ENCODE measurements at places on chromosomes 5 and 9. TPM values are rescaled to one million over a fixed set of nuclear protein-coding genes. Genes with fewer than 3 reads are reported as not detected.

The IL6ST gene
- 10.3 TPM for polyA plus RNA-seq

The TAS2R1 gene
- polyA plus RNA-seq, result not detected

The CIZ1 gene
- 77.5 TPM for polyA plus RNA-seq

The SARDH gene
- polyA plus RNA-seq, result not detected

The CCDC183 gene
- polyA plus RNA-seq, result 4.0 TPM

The SOHLH1 gene
- not detected for polyA plus RNA-seq

The PCDHB14 gene
- not detected for polyA plus RNA-seq

The SPATA31E1 gene
- not detected for polyA plus RNA-seq

The MROH2B gene
- not detected for polyA plus RNA-seq

The PTGES gene
- 0.07 TPM for polyA plus RNA-seq

The CSF1R gene
- polyA plus RNA-seq, result 2.5 TPM

GRCh38 chr5:134430001-134430569 lies 18.4 kb upstream of the CDKN2AIPNL start:
- no peak overlapping the region for H3K4me3 ChIP-seq
- no peaks in the 10 kb centered on the region for H3K4me1 ChIP-seq
- no peak for DNase-seq
- no peaks in the 10 kb centered on the region for H3K27me3 ChIP-seq

DNA sequence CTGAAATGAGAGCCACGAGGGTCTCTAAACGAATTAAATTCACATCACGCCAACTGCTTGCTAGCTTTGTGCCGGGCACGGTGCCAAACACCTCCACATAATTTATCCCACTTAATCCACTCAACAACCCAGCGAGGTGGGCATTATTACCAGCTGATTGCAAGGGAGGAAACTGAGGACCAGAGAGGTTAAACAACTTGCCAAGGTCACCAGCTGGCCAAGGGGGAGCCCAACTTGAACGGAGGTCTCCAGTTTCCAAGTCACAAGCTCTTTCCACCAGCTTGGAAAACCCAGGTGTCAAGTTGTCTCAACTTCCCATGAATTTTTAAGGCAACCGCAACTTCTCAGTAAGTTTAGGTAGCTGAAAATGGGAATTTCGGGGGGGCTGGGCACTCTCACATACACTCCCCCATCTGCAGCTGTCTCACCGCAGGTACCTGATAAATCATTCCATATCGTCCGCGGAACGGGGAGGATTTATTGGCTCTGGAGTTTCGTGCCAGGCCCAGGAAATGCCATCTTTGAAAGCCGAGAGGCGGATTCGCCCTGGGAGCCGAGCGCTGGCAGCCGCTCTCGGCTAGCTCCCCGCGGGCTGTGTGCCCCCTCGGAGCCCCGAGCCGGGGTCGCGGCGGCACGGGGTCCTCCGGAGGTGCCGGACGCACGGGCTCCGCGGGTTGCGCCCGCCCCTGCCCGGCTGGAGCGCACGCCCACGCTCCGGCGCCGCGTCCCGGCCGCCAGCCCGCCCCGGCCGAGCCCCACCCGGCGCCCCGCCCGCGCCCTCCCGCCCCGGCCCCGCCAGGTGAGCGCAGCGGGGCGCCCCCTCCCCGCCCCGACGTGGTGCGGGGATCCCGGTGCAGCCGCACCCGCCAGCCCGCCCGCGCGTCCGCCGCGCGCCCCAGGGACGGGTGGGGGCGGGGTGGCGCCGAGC lies 617 bp downstream of the PTPN3 start:
- no peak for DNase-seq
- no peak overlapping the region for H3K4me3 ChIP-seq
- no peak overlapping the region for H3K27ac ChIP-seq

GRCh38 chr5:153257381-153257780 lies 233.1 kb upstream of the GRIA1 start:
- H3K27me3 ChIP-seq, result no peaks in the 10 kb centered on the region
- H3K4me3 ChIP-seq, result no peak overlapping the region
- H3K27ac ChIP-seq, result no peak overlapping the region
- H3K4me1 ChIP-seq, result no peaks in the 10 kb centered on the region
- H3K36me3 ChIP-seq, result no peaks in the 10 kb centered on the region

GRCh38 chr9:12935714-12936113 lies 160.9 kb downstream of the LURAP1L start:
- no peaks in the 10 kb centered on the region for H3K27me3 ChIP-seq
- no peaks in the 10 kb centered on the region for H3K36me3 ChIP-seq
- no peak overlapping the region for H3K27ac ChIP-seq
- H3K4me1 ChIP-seq, result no peaks in the 10 kb centered on the region

DNA sequence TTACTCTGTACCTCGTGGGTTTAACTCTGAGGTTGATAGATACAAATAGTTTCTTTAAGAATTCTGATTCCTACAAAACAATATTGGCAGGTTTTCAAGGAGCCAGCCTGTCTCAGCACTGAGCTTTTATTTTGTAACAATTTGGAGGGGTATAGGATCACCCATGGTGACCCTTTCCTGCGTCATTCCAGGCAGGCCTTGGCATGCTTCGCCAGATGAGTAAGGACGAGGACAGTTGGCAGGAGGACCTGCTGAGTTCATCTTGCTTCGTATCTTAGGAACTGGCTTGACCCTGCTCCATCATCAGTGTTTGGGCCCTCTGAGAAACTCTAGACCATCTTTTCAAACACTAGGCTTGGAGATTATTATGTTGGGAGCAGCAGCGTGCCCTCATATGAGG lies 17.9 kb downstream of the ZNF462 start:
- no peaks in the 10 kb centered on the region for H3K4me1 ChIP-seq
- no peak overlapping the region for H3K27ac ChIP-seq
- no peak overlapping the region for H3K4me3 ChIP-seq
- no peaks in the 10 kb centered on the region for H3K27me3 ChIP-seq
- H3K36me3 ChIP-seq, result no peaks in the 10 kb centered on the region

GRCh38 chr5:420632-421286 lies 22.2 kb upstream of the EXOC3 start:
- DNase-seq, result no peak
- peaks cover 12% of the 10 kb centered on the region for H3K4me1 ChIP-seq

DNA sequence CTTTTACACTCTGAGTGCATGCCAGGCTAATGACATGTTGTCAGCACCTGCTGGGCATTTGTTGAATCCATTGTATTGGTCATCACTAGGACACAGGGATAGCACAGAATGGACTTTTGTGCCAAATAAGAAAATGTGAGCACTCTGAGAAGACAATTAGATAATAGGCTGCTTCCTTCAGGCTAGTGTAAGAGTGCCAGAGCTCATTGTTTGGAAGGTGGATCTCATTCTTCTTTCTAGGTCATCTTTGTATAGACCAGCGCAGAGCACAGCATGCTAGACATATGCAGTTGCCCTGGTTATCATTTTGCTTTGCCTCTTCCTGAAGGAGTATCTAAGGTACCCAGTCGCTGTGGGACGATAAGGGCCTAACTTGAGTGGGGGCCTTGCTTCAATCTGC lies 493.4 kb upstream of the COX7C start:
- H3K4me3 ChIP-seq, result no peak overlapping the region

- no peaks in the 10 kb centered on the region for H3K27me3 ChIP-seq
- no peak for DNase-seq
- H3K27ac ChIP-seq, result peak overlapping the region; percentile 23
- no peaks in the 10 kb centered on the region for H3K36me3 ChIP-seq
Observed at GRCh38 chr9:5510989-5511388, 658 bp downstream of the PDCD1LG2 start.

DNA sequence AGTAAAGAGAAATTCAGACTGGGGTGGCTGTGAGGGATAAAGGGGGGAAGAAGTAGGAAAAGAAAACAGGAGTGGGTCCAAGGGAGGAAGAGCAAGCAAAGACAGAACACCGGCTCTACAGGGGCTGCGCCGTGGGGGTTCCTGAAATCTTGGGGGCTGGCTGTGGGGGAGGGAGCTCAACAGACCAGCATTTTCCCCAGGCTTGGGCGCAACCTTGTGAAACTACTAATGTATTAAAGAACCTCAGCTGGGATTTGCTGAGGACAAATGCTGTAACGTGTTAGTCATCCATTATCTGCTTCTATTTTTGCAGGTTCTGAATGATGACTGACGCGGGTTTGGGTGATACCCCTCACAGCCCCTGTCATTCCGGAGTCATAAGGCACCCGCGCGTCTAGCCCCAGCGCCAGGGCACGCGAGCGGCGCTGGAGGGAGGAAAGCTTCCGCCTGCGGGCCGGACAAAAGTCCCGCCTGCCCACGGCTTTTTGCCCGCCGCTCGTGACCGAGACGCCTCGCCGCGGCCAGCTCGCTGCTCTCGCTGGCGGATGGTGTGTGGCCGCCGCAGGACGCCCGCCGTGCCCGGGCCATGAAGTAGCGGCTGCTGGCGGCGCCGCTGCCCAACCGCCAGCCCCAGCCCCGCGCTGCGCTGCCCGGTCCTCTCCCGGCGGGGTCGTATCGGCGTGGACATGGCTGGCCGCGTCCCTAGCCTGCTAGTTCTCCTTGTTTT lies 110.6 kb downstream of the PAM start:
- peaks cover 24% of the 10 kb centered on the region for H3K27me3 ChIP-seq
- peak; percentile 42 for DNase-seq
- peak overlapping the region; percentile 62 for H3K4me3 ChIP-seq
- H3K36me3 ChIP-seq, result no peaks in the 10 kb centered on the region

- DNase-seq, result no peak
- H3K4me1 ChIP-seq, result peaks cover 22% of the 10 kb centered on the region
Observed at GRCh38 chr5:57445705-57446037, 36.9 kb downstream of the ACTBL2 start.

DNA sequence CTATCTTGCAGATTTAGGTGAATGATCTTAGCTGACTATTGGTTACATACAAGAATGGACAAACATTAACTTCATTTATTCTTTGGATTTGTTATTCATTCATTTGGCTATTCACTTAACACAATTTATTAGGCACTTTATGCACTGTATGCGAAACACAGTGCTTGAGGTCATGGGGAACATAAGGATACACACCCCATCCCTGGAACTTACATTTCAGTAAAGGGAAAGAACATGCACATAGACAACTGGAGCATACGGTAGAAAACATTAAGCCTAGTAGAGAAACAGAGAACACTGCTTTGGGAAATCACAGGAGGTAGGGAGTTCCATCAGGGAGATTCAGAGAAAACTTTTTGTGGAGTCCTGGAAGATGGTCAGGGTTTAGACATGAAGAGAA lies 22.2 kb downstream of the LIX1 start:
- no peak overlapping the region for H3K27ac ChIP-seq
- H3K4me3 ChIP-seq, result no peak overlapping the region
- DNase-seq, result no peak
- peaks cover 11% of the 10 kb centered on the region for H3K36me3 ChIP-seq

GRCh38 chr5:125695996-125696655 lies 727.1 kb upstream of the GRAMD2B start:
- no peak overlapping the region for H3K4me3 ChIP-seq
- DNase-seq, result no peak
- H3K36me3 ChIP-seq, result no peaks in the 10 kb centered on the region
- no peak overlapping the region for H3K27ac ChIP-seq
- H3K27me3 ChIP-seq, result no peaks in the 10 kb centered on the region

DNA sequence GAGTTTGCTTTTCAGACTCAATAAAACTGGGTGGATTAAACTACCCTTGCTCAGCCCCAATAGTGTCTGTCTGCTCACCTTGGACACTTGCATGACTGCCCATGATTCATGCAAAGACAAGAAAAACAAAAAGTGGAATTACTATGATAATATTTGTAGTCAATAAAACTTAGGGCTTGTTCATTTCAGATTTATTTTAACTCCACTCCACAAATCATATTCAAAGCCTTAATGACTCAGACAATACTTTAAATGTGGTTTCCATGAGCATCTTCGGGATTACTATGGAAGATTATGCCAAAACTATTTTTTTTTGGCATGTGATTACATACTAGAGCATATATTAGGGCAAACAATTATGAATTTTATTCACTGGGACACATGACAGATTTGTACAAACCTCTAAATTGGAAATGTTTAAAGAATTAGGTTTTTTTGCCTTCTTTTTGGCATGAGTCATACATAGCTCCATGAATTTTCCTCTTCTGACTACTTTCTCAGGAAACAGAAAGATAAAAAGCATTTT lies 468.9 kb downstream of the ACTL7B start:
- no peak overlapping the region for H3K27ac ChIP-seq
- no peak for DNase-seq
- no peaks in the 10 kb centered on the region for H3K27me3 ChIP-seq
- no peaks in the 10 kb centered on the region for H3K4me1 ChIP-seq

GRCh38 chr5:132215329-132215728 lies 12.3 kb downstream of the P4HA2 start:
- no peaks in the 10 kb centered on the region for H3K36me3 ChIP-seq
- no peak overlapping the region for H3K27ac ChIP-seq
- DNase-seq, result no peak
- H3K4me3 ChIP-seq, result no peak overlapping the region

- H3K27ac ChIP-seq, result no peak overlapping the region
- no peak for DNase-seq
- H3K27me3 ChIP-seq, result no peaks in the 10 kb centered on the region
- no peaks in the 10 kb centered on the region for H3K4me1 ChIP-seq
- H3K36me3 ChIP-seq, result no peaks in the 10 kb centered on the region
Observed at GRCh38 chr5:121288781-121289180, 562.9 kb upstream of the FTMT start.
